Motor neuron (in vitro differentiated cells): ENCODE measurements at places on chromosomes 12 and 14. TPM values are rescaled to one million over a fixed set of nuclear protein-coding genes. Genes with fewer than 3 reads are reported as not detected.

GRCh38 chr14:94337274-94337673, 14.1 kb upstream of the SERPINA6 start:
- ATAC-seq: no peak

- no peak for ATAC-seq
These were observed 452.1 kb downstream of the BCAT1 start for GRCh38 chr12:24496755-24497154.

DNA sequence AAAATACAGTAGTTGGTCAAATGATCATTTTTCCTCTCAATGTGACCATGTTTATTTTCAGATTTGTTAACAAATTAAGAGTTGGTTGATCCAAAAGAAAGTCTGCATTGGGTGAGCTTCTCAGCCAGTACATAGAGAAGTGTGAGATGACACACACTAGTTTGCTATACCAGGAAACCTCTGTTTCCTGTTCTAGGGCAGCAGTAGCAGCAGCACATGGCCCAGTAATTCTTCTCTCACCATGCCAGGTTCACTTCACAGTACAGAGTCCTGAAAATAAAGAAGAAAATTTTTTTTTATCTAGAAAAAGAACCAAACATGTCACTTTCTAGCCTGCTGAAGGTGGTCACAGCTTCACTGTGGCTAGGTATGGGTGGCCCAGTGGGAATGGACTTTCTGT, 250.2 kb upstream of the OR4E1 start:
- no peak for ATAC-seq

GRCh38 chr12:14327711-14328110, 37.8 kb upstream of the ATF7IP start:
- no peak for ATAC-seq

DNA sequence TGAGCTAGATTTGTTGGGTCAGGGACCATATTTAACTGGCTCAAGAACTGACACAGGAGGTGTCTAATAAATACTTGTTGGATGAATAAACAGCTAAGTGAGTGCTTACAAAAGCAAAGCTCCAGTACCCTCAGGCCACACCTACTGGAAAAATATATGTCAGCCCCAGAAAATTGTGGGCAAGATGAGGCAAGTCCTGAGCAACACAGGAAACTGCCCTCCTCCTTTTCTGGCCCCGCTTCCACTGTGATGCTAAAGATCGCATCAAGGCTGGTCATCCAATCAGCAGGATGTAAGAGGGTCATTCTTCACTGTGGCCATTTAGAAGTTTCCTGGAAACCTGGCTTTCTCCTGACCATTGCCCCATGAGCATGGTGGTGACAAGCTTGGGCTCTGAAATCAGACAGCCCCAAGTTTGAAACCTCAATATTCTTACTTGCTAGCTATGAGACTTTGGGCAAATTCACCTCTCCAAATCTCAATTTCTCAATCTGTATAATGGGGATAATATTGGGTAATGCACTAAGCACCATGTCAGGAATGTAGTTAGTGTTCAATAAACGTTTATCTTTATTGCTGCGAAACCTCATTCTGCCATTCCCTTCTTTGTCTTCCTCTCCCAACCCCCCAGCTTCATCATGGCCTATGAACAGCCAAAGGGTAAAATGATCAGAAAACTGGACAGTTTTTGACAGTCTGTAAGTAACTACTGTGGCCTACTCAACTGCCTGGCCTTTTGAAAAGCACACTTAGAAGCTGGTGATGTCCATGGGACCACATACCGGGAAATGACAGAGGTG, 139.3 kb upstream of the PZP start:
- ATAC-seq: no peak

DNA sequence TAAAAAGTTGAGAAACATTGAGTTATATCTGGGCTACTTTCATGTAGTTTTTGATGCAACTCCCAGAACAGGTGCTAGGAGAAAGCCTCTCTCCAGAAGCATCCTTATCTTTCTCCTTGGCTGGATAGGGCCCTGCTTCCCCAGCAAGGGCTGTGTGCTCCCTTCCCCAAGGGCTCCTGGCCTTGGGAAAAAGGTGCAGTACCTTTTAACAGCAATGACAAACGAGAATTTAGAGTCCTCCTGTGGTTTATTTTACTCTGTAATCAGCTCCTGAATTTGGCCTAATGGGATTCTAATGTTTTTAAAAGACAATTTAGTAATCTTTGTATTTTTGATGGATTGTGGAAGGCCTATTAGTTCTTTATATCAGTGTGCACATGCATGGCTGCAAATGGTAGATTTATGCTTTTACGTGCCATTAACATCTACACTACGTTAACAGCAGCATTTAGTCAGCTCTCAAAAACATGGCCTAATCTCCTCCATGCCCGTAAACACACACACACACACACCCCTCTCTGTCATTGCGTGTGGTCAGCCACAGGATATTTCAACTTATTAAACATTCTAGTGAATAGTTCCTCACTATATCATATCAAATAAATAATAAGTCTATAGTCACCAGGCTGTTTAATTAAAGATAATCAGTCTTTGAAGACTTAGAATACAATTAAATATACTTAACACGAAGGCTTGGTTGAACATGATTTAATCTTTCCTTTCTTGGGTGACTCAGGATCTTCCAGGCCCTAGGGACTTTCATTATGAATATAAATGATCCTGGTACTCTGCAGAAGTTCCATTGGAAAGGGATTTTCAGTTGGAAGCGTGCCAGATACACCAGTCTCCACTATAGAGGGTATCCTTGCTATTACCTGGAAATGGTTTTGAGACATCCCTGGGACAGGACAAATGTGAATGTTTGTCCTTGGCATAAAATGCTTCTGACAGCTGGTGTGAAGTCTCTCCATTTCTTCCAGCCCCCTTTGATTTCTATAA, 181.4 kb upstream of the PWP1 start:
- ATAC-seq: no peak

GRCh38 chr14:91127401-91127801, 13.5 kb downstream of the DGLUCY start:
- ATAC-seq: no peak

GRCh38 chr12:81354327-81354932, 276.6 kb downstream of the ACSS3 start:
- ATAC-seq: no peak

The TAS2R19 gene
- total RNA-seq: 3.5 and 6.0 TPM in 2 replicates

The ASPG gene
- 0.09 and 0.38 TPM in 2 replicates for total RNA-seq

DNA sequence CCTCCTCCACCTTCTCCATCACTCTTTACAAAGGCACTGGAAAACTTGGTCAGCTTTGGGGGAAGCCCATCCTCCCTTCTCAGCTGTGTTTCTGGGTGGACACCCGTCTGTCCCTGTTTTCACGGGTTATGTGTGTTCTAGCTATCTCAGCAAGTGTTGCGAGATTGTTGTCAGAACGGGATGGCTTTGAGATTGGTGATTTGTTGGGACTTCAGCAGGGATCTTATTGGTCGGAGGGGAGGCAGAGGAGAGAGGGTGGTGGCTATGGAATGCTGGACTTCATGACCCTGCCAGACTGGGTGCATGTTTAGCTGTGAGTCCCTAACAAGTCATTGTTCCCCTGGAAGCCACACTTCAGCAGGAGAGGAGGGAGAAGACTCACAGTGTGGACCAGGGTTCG, 2.1 kb downstream of the USP5 start:
- no peak for ATAC-seq

DNA sequence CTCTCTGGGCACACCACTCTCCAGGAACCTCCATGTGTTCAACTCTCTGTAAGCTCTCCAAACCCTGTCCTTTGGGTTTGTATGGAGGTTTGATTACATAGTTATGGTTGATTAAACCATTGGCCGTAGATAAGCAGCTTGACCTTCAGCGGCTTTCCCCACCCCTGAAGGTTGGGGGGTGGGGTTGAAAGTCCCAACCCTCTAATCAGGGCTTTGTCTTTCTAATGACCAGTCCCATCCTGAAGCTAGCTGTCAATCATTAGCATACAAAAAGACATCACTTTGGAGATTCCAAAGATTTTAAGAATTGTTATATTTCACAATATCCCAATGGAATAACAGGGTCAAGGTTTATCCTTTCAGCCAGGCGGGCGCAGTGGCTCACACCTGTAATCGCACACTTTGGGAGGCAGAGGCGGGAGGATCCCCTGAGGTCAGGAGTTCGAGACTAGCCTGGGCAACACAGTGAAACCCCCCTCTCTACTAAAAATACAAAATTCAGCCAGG, 8.4 kb downstream of the FAM186A start:
- ATAC-seq: no peak

GRCh38 chr12:4392223-4392742, 12.8 kb upstream of the FGF23 start:
- no peak for ATAC-seq

- no peak for ATAC-seq
These were observed 32.0 kb downstream of the DAO start for GRCh38 chr12:108911915-108912314.

DNA sequence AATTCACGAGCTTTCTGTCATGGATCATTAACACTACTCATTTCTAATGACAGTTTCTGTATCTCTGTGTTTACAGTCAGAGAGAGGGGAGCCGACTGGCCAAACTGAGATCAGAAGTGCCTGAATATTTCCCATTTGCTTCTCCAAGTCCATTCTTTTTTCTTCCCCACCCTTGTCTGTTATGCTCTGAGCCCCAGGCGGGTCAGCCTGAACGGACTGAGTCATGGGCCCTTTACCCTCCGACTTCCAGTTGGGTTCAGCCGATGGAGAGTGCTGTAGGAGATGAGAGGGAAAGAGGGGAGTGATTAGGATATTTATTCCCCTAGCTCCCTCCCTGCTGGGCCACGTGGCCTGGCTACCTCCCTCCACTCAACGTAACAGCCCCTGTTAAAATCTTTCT, 104.7 kb downstream of the PAH start:
- ATAC-seq: no peak

GRCh38 chr12:24814379-24815113, 134.4 kb downstream of the BCAT1 start:
- ATAC-seq: no peak

DNA sequence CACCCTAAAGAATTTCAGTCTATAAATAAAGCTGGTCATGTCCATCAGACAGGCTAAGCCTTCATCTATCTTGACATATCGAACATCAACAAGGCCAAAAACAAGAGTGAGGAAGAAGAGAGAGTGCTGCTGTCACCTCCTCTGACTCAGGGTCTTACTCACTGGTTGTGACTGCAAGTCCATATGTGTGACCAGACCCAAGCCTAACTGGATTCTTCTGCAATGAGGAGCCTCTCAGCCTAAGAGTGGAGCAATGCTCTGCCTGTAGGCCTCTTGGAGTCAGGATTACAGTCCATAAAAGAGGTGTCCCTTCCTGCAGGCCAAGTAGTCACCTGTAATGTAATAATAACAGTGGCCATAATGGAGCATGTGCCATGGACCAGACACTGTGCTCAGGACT, 121.2 kb upstream of the SLC35F4 start:
- no peak for ATAC-seq

The LBHD2 gene
- not detected in 2 replicates for total RNA-seq

DNA sequence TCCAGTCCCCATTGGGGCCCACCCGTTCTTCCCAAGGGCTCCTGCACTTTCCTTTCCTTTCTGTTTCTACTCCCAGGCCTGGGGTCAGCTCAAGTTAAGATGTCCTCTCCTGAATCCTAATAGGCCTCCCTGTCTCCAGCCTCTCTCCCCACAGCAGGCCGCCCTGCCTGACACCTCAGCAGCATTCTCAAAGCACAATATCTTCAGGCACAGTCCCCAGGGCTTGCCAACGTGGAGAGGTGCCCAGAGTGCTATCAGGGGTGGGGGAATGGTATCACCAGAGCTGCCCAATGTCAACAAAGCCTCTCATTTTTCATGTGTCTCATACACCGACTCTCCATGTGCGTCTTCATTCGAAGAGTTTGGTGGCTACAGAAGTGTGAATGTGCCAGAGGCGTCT, 123.0 kb downstream of the FOXN3 start:
- ATAC-seq: no peak

GRCh38 chr12:13247596-13247995, 51.1 kb downstream of the EMP1 start:
- ATAC-seq: no peak

The MARS1 gene
- total RNA-seq: 399 and 437 TPM in 2 replicates

The VWF gene
- under 0.01 and 0.63 TPM in 2 replicates for total RNA-seq

DNA sequence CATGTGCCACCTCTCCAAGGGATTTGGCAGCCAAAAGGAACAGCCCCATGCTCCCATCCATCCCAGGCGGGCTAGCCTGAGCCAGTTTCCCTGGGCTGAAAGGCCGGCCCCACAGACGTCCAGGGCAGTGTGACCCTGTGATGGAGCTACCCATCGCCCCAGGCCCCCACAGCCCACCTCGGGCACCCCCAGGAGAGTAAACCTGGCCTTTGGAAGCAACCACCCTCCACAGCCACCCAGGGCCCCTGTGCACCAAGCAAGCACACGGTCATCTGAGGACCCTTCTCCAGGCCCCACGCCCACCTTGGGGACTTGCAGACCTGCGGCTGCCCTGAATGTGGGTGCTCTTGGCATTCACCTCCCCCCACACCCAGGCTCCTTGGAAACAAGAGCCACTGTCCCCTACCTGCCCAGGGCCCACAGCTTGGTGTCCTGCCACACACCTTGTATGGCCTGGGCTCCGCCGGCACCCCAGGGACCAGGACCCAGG, 8.4 kb downstream of the AHNAK2 start:
- ATAC-seq: no peak

The CLEC6A gene
- total RNA-seq: 0.10 TPM in 1 of 2 replicates, not detected in the other

- ATAC-seq: no peak
These were observed 35.8 kb downstream of the LGMN start for GRCh38 chr14:92712654-92713051.
